Omental fat pad (tissue), 4 donors: ENCODE measurements at places on chromosomes 5 and 9. TPM values are rescaled to one million over a fixed set of nuclear protein-coding genes. Genes with fewer than 3 reads are reported as not detected.

- DNase-seq: peak; percentile 32
Observed at GRCh38 chr9:20621471-20622329, 599 bp downstream of the MLLT3 start.

DNA sequence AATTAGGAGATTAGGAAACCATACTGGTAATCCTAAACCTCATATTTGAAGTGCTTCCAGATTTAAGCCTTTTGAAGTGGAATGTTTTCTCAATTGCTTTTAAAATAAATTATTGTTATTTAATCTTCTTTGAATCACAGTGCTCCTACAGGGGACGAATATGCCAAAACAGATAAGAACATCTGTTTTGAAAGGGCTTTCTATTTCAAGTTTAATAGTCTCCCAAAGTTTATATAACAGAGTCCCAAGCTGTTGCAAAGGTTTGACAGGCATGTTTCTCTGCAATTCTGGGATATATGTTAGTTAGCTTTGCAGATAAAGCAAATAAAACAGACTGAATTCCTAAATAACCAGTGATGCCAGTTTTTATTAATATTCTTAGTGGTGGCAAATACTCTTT, 803.7 kb downstream of the TLE4 start:
- DNase-seq: no peak

GRCh38 chr9:104232781-104233341, 138.8 kb downstream of the SMC2 start:
- DNase-seq: no peak

DNA sequence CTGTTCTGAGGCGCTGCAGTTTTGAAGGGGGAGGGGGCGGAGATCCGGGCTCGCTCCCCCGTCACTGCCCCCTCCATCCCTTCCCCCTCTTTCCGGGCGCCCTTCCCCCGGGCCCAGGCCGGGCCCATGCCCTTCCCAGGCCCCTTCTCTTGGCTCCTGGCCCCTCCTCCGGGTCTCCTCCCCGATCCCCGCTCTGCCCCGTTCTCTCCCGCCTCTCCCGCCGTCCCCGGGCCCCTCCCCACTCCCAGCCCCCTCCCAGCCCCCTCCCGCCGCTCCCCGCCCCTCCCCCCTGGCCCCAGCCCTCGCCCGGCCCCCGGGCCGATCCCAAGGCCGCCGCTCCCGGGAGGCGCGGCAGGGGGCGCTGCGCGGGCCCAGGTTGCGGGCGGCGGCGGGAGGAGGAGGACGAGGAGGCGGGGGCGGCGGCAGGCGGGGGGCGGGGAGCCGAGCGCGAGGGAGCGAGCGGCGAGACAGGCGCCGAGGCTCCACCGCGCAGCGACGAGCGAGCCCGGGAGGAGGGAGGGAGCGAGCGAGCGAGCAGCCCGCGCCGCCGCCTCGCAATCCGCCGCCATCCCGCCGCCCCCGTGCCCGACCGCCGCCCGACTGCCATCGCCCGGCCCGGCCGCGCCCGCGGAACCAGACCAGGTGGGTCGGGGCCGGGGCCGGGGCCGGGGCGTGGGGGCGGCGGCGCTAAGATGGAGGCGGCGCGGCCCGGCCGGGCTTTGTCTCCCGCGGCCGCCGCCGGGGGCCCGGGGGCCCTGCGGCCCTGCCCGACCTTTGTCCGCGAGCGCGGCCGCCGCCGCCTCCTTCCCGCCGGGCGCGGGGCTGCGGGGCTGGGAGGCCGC, at the start of gene PRRC2B:
Gene PRRC2B (plus strand): TSS at position 465 of the 842 bp plus-strand sequence. CDS start 36,059 bp downstream, outside the sequence.
- peak; percentile 60 for DNase-seq

DNA sequence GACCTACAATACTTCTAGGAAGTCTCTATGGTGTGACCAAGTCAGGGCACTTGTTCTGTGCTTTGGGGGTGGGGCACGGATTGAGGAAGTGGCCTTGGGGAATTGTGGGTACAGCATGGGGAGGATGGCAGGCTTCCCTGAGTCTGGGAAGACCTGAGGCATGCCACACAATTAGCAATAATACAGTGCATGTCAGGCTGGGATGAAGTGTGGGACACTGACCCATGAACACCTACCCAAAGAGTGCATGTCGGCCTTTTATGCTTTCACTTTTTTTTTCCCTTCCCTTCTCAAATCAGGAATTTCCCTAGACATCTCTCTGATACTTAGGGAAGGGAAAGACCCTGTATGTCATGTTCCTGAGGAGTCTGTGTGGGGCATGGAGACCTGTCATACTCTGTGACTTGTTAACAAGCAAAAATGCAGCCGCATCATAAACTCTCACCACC, 146.4 kb downstream of the PALM2AKAP2 start:
- no peak for DNase-seq

DNA sequence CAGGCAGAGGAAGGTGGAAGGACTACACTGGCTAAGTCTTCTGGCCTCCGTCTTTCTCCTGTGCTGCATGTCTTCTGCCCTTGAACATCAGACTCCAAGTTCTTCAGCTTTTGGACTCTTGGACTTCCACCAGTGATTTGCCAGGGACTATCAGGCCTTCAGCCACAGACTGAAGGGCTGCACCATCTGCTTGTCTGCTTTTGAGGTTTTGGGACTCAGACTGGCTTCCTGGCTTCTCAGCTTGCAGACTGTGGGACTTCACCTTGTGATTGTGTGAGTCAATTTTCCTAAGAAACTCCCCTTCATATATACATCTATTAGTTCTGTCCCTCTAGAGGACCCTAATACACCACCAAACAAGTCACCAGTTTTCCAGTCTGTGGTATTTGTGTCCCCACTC, 9.7 kb upstream of the ANKDD1B start:
- no peak for DNase-seq

DNA sequence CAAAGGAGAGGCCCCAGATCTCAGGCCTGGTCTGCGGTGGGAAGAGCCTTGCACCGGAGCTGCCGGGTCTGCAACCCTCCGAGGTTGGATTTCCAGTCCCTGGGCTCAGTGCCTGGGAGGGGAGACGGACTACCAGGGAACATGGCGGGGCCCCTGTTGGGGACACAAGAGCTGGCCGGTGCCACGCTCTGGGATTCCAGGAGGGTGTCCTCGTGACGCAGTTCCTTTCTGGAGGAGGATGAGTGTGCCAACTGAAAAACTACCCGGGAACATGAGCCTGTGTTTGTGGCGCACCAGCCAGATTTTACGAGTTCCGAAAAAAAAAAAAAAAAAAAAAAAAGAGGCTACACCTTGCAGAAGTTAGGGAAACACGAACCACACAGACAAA, 9.0 kb downstream of the NRARP start:
- no peak for DNase-seq

GRCh38 chr9:26413611-26414010, 479.0 kb downstream of the CAAP1 start:
- no peak for DNase-seq

DNA sequence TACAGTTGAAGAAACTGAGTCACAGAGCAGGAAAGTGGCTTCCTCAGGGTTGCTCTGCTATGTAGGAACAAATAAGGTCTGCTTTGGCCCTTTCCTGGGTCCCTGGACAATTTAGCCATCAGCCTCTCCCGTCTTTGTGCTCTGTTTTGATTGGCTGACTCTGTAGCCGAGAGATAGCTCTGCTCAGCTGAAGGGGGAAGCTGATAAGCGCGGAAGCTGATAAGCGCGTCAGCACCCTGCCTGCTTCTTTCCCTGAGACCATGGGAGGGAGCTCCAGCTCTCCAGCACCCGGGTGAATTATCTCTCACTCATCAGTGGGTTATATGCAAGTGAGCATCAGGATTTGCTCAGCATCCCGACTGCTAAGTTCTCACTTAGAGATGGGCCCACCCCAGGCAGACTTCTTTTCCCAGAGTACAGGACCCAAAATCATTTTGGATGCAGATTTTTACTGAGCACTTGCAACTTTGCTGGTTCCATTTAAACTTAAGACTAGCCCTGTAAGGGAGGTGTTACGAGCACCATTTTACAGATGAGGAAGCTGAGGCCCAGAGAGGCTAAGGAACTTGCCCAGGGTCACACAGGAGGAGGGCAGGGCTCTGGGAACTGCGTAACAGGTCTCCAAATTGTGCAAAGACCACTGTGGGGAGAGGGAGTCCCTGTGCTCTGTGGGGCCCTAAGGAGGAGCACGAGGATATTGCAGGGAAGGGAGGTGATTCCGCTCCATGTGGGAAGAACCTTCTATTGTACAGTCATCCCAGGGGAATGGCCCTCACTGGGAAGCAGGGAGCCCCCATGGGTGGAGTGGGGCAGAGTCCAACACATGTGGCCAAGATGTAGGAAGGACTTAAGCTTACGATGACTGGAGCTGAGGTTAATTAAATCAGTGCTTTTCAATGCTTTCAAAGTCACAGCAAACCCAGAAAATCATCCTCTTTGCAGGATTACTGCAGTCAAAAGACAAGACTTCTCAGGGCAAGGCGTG, 83.7 kb upstream of the ORM1 start:
- no peak for DNase-seq

- no peak for DNase-seq
Observed at GRCh38 chr5:35052838-35053237, 5.1 kb upstream of the AGXT2 start.

GRCh38 chr5:150992705-150993104, 27.7 kb upstream of the GPX3 start:
- no peak for DNase-seq

DNA sequence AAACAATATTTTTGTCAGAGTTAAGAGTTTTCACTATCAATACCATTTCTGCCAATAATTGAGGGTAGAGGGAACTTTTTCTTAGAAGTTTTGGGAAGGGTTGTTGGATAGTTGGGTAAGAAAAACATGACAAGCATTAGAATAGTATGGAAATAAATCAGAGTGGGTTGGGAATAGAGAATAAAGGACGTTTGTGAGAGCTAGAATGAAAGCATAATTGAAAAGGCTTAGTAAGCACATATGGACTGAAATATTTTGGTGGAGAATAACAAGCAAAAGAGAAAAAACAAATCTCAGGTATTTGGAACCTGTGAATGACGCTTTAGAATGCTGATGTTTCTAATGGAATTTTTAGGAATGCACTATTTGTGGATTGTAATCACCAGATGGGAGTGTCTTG, 262.9 kb upstream of the EDIL3 start:
- DNase-seq: no peak

- no peak for DNase-seq
Observed at GRCh38 chr5:128426090-128426534, 111.9 kb downstream of the FBN2 start.

GRCh38 chr9:134915046-134915985, 2.4 kb downstream of the FCN1 start:
- no peak for DNase-seq

Gene PFN3
- total RNA-seq: not detected

Gene CNTFR
- total RNA-seq: 41.9 TPM

Gene BDP1
- 38.5 TPM for total RNA-seq

Gene PCDHB4
- 3.2 TPM for total RNA-seq
